ENCODE measurements at places on chromosomes 3 and 15. TPM values are rescaled to one million over a fixed set of nuclear protein-coding genes. Genes with fewer than 3 reads are reported as not detected.

- no peaks in the 10 kb centered on the region for H3K4me1 ChIP-seq
- no peak for DNase-seq
- no peaks in the 10 kb centered on the region for H3K27me3 ChIP-seq
- H3K27ac ChIP-seq: no peak overlapping the region
- no peaks in the 10 kb centered on the region for H3K36me3 ChIP-seq
- H3K4me3 ChIP-seq: no peak overlapping the region
Measured at GRCh38 chr3:159724627-159725026, 264.0 kb upstream of the IL12A start.

Gene TPRG1
- total RNA-seq: 0.35 TPM

DNA sequence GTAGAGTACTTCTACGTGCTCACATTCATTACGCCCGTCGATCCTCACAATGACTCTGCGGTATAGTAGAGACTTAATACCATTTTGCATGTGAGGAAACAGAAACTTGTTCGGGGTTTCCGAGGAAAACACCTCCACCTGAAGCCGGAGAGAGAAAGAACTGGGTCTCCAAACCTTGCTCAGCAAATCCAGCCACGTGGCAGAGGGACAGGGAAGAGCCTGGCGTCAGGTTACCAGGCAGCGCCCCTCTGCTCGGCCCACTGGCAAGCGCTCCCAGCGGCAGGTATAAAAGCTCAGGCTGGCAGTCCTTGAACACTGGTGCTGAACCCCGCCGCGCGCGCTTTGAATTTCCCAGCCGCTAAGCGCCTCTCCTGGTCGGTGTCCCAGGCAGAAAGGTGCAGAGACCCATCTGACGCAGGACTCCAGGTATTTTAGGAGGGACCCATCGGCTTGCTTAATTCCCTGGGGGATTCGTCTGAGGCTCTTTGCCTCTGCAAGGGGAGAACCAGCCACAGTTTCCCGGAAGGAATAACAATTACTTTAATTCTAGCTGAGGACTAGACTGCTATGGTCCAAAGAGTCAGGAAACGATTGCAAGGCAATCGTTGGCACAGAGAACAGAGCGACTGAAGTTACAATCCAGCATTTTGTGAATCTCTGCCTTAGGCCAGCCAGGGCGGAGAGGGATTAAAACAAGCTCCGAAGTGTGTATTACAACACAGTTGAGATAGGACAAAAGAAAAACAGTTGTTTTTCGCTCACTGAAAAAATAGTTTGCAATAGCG is at the start of gene C2CD4A:
TSS of gene C2CD4A (plus strand) at position 315 of the 785 bp plus-strand sequence. CDS start 637 bp downstream, outside the sequence.
- no peak within 1 kb of the TSS for H3K27ac ChIP-seq
- H3K27me3 ChIP-seq: peaks cover 79% of the 10 kb centered on the region
- H3K36me3 ChIP-seq: no peaks in the 10 kb centered on the region
- DNase-seq: peak; percentile 97
- peaks cover 18% of the 10 kb centered on the region for H3K4me1 ChIP-seq
- H3K4me3 ChIP-seq: peak within 1 kb of the TSS; percentile 58

DNA sequence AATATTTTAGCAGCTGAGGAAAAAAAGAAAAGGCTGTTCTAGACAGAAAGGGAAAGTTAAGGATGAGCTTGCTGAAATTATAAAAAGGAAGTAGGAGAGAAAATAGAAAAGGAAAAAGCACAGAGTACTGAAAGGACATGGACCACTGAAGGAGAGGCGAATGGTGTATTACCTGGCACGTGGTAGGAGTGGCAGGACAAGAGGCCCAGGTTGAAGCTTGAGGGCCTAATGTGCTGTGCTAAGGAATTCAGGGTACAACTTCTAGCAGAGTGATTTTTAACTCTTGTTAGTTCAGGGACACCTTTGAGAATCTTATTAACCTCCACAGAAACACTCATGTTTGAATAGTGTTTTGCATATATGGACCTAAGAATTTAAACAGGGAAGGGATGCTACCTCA is 60.0 kb upstream of the CRTC3 start:
- H3K4me3 ChIP-seq: no peak overlapping the region
- no peak overlapping the region for H3K27ac ChIP-seq
- no peaks in the 10 kb centered on the region for H3K27me3 ChIP-seq
- no peak for DNase-seq

DNA sequence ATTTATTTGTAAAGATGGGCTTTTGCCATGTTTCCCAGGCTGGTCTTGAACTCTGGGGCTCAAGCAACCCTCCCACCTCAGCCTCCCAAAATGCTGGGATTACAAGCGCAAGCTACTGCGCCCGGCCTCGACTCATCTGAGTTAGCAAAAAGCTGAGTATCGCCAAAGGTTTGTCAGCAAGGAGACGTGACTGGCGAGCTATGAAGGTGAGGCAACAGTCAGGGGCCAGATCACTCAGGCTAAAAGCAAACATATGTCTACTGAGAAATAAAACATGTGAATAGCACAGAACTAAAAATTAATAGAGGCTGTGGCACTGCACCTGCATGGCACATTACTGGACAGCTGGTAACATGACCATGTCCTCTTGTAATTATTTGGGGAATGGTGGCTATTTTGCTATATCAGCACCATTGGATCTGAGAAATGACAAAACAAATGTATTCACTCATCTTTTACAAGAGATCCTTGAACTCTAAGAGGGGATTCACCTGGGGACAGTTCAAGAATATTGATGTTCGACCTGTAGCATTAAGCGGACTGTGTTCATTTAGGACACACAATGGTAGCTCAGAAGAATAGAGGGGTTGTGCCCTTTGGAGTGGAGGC is 10.0 kb upstream of the SLC25A26 start:
- no peak overlapping the region for H3K4me3 ChIP-seq
- DNase-seq: no peak
- no peaks in the 10 kb centered on the region for H3K27me3 ChIP-seq
- no peaks in the 10 kb centered on the region for H3K36me3 ChIP-seq
- no peaks in the 10 kb centered on the region for H3K4me1 ChIP-seq

DNA sequence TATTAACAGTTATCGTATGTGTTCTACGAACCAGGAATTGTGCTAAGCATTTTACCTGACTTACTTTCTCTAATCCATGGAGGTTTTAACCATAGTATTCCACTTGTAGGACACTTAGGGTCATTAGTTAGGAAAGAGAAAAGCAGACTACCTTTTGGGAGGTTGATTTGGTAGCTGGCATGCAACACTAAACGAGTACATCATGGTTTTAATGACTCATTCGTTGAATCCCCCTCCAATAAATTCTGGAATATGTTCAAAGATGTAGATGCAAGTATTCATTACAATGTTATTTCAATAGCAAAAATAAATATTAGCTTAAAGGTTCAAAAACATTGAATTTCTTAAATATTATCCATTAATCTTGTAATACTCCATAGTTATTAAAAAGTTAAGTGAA is 162.5 kb downstream of the FMN1 start:
- DNase-seq: no peak
- H3K27ac ChIP-seq: no peak overlapping the region
- no peaks in the 10 kb centered on the region for H3K27me3 ChIP-seq
- H3K36me3 ChIP-seq: no peaks in the 10 kb centered on the region
- H3K4me1 ChIP-seq: no peaks in the 10 kb centered on the region

Gene EOMES
- total RNA-seq: not detected

DNA sequence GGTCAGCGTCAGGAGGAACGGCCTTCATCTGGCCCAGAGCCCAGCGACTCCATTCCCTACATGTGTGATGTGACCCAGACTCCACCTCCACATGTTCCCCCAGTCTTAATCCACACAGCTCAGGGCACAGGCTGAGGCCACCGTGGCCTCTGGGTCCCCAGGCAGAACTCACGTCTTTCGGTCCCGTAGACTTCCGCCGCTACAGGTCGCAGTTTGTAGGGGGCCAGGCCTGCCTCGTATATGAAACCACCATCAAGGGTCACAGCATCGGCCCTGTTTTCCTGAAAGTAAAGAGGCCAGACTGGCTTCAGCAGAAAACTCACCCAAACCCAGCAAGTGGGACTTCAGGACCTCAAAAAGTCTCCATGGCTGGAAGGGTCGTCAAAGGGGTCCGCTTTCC is 8.6 kb downstream of the LTF start:
- no peaks in the 10 kb centered on the region for H3K4me1 ChIP-seq
- DNase-seq: no peak
- no peak overlapping the region for H3K27ac ChIP-seq
- H3K36me3 ChIP-seq: no peaks in the 10 kb centered on the region
